HFFc6 (cell line): ENCODE measurements at places on chromosomes 12 and 14.
A peak's percentile ranks its signal among the peaks of the same experiment; 100 is the strongest.

DNA sequence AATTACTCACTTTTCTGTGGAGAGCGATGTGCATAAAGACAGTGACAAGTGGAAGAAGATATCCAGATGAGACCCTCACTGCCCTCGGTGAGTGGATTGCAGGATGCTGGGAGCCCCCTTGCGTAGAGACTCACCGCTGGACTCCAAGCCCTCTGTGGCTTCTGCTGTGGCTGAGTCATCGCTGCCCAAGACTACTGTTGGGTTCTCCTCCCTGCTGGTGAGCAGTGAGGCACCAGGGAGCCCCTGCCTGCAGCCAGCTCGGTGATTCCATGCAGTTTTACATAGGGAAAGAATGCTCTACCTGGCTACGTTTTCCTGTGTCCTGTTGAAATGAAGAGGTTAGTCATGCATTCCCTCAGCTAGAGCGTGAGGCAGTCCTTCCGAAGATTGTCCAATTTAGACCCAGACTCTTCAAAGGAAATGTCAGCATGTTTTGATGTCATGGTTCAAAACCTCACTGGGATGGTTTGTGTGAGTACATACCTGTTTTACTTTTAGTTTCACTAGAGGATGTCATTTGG, 28.2 kb downstream of the TRAF3 start:
- H3K27me3 ChIP-seq = no peaks in the 10 kb centered on the region; the same call in 1 of the 2 replicates
- H3K4me3 ChIP-seq = no peak overlapping the region
- no peaks in the 10 kb centered on the region for H3K36me3 ChIP-seq
- DNase-seq = peak; percentile 43
- H3K27ac ChIP-seq = peak overlapping the region; percentile 25; the same call in 1 of the 2 replicates
- H3K4me1 ChIP-seq = peaks cover 27% of the 10 kb centered on the region

DNA sequence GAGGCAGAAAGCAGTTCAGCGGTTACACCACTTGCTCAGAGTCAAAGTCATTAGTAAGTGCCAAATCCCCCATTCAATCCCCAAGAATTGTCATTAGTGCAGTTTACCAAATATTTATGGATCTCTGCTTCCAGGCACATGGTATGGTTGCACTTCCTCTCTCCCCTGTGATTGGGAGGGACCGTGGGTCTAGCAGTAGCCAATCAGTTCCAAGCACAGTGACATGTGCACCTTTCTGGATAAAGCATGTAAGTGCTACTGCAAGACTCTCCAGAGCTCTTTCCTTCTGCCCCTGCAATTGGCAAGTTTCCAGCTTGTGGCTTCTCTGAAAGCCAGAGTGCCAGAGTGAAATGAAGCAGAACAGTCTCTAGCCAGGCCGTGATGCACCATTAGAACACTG, 85.3 kb upstream of the FLRT2 start:
- DNase-seq = no peak
- no peaks in the 10 kb centered on the region for H3K36me3 ChIP-seq
- no peak overlapping the region for H3K27ac ChIP-seq

DNA sequence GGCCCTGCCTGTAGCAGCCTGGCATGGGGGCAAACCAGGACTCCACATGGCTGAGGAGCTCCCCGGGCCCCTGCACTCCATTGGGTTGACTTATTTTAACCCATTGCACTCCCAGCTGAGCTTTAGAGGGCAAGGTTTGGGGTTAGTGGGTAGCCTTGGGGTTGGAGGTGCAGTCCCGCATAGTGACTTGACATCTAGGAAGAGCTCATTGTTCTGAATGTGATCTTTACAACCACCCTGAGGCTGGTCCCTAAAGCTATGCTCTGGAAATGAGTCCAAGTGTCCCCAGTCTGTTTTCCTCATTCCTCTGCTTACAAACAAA, 36.4 kb downstream of the NFKBIA start:
- H3K27me3 ChIP-seq = peaks cover 2% of the 10 kb centered on the region; the same call in 1 of the 2 replicates
- peaks cover 9% of the 10 kb centered on the region for H3K36me3 ChIP-seq
- H3K4me3 ChIP-seq = no peak overlapping the region
- DNase-seq = no peak
- peaks cover 59% of the 10 kb centered on the region for H3K4me1 ChIP-seq
- H3K27ac ChIP-seq = no peak overlapping the region

GRCh38 chr14:67397536-67397935, 14.4 kb downstream of the PLEK2 start:
- peaks cover 6% of the 10 kb centered on the region for H3K36me3 ChIP-seq
- no peak overlapping the region for H3K27ac ChIP-seq
- no peaks in the 10 kb centered on the region; the same call in 1 of the 2 replicates for H3K27me3 ChIP-seq
- H3K4me3 ChIP-seq = no peak overlapping the region
- H3K4me1 ChIP-seq = peaks cover 16% of the 10 kb centered on the region
- DNase-seq = no peak

- no peak for DNase-seq
- peak overlapping the region; percentile 95 for H3K27ac ChIP-seq
- H3K4me3 ChIP-seq = peak overlapping the region; percentile 95
Observed at GRCh38 chr12:53096759-53097158, 708 bp upstream of the IGFBP6 start.

GRCh38 chr12:132728502-132728901, 17.9 kb downstream of the PGAM5 start:
- peak overlapping the region; percentile 21; the same call in 1 of the 2 replicates for H3K27ac ChIP-seq
- no peak for DNase-seq
- H3K4me3 ChIP-seq = no peak overlapping the region
- H3K27me3 ChIP-seq = peaks cover 7% of the 10 kb centered on the region
- peaks cover 17% of the 10 kb centered on the region for H3K4me1 ChIP-seq

DNA sequence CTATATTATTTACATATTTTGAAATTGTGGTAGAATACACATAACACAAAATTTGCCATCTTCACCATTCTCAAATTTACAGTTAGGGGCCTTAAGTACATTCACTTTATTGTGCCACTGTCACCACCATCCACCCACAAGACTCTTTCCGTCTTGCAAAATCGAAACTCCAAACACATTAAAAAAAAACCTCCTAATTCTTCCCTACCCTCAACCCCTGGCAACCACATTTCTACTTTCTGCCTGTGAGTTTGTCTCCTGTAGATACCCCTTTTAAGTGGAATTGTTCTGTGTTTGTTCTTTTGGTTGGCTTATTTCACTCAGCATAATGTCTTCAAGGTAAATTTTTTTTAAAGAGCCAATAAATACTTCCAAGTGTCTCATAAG, 31.6 kb upstream of the AMIGO2 start:
- H3K27me3 ChIP-seq = peaks cover 2% of the 10 kb centered on the region; the same call in 1 of the 2 replicates
- DNase-seq = no peak
- H3K27ac ChIP-seq = no peak overlapping the region
- peaks cover 14% of the 10 kb centered on the region for H3K4me1 ChIP-seq
- no peak overlapping the region for H3K4me3 ChIP-seq

GRCh38 chr12:66280561-66280960, 21.7 kb upstream of the HELB start:
- no peaks in the 10 kb centered on the region for H3K36me3 ChIP-seq
- H3K27ac ChIP-seq = no peak overlapping the region
- H3K4me1 ChIP-seq = peaks cover 9% of the 10 kb centered on the region
- H3K27me3 ChIP-seq = peaks cover 24% of the 10 kb centered on the region

- H3K27me3 ChIP-seq = no peaks in the 10 kb centered on the region
- peaks cover 30% of the 10 kb centered on the region for H3K4me1 ChIP-seq
- H3K27ac ChIP-seq = peak overlapping the region; percentile 78; the same call in 1 of the 2 replicates
- no peak for DNase-seq
- no peak overlapping the region for H3K4me3 ChIP-seq
Observed at GRCh38 chr12:113861708-113862312, 104.3 kb downstream of the RBM19 start.

GRCh38 chr12:104207416-104208205, 8.0 kb upstream of the TXNRD1 start:
- H3K4me3 ChIP-seq = no peak overlapping the region
- DNase-seq = no peak
- H3K27me3 ChIP-seq = peaks cover 6% of the 10 kb centered on the region
- no peaks in the 10 kb centered on the region for H3K36me3 ChIP-seq

- H3K4me3 ChIP-seq = no peak overlapping the region
- H3K4me1 ChIP-seq = peaks cover 63% of the 10 kb centered on the region
- DNase-seq = no peak
- peaks cover 8% of the 10 kb centered on the region for H3K27me3 ChIP-seq
Observed at GRCh38 chr14:23066368-23066767, 9.0 kb upstream of the CDH24 start.

DNA sequence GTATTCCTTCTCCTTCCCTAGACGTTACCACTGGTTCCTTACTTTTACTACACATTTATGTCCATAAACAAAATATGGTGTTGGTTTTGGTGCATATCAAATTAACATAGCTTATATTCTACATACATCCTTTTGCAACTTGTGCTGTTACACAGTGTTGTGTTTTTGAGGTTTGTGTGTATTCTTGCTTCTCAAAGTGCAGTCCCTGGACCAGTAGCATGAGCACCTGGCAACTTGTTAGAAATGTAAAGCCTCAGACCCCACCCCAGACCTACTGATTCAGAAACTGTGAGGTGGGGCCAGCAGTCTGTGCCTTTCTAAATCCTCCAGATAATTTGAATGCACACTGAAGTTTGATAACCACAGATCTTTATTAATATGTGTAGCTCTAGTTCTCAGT, 65.9 kb downstream of the RNFT2 start:
- peaks cover 2% of the 10 kb centered on the region; the same call in 1 of the 2 replicates for H3K27me3 ChIP-seq
- no peaks in the 10 kb centered on the region for H3K36me3 ChIP-seq
- no peaks in the 10 kb centered on the region for H3K4me1 ChIP-seq
- H3K27ac ChIP-seq = no peak overlapping the region

DNA sequence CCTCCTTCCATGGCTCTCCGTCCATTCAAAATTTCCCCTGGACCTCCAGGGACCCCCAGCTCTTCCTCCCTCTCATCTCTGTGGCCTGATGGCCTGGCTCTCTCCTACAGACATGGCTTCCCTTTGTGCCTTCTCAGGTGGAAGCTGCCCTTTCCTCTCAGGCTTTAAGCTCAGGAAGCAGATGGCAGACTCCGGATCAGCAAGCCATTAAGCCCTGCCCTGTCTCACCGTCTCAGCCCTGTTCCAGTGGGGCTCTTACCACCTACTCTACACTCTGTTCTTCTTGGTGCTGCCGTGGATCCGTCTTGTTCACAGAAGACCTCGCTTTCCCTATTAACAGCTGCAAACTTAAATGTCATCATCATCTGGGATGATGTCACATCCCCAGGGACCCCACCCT, 33.1 kb downstream of the NPC2 start:
- peaks cover 55% of the 10 kb centered on the region for H3K27me3 ChIP-seq
- no peak overlapping the region for H3K4me3 ChIP-seq
- no peaks in the 10 kb centered on the region for H3K36me3 ChIP-seq
- H3K4me1 ChIP-seq = peaks cover 12% of the 10 kb centered on the region

- no peak overlapping the region for H3K4me3 ChIP-seq
- H3K27me3 ChIP-seq = no peaks in the 10 kb centered on the region; the same call in 1 of the 2 replicates
- peaks cover 16% of the 10 kb centered on the region; the same call in 1 of the 2 replicates for H3K36me3 ChIP-seq
Observed at GRCh38 chr12:45408729-45409114, 192.8 kb downstream of the ANO6 start.

DNA sequence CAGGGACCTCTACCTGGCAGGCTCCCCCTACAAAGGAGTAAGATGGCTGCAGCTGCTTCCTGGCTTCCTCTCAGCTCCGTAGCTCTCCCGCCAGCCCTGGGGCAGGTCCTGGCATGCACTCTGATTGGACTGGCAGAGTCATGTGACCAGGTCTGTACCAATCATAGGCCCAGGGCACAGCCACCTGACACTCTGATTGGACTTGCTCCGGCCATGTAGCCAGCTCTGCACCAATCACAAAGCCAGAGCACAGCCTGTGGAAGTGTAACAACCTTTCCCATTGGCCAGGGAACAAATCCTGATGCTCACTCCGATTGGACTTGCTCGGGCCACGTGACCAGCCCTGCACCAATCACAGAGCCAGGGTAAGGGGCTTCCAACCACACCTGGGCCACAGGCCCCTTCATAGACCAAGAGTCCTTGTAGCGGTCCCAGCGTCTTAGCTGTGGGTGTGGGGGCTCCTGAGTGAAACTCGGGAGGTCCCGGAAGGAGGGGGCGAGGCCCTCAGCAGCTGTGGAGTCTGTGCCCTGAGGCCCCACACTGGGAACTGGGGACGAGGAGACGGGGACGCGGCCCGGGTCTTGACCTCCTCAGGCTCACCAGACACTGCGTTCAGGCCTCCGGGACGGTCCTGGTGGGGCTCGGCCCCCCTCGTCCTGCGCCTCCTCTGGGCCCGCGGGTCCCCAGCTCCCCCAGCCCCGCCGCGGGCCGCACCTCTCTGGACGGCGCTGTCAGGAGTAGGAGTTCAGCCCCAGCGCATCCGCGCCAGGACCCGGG, 210.6 kb downstream of the ADGRD1 start:
- DNase-seq = no peak
- peaks cover 1% of the 10 kb centered on the region for H3K27me3 ChIP-seq
- H3K4me1 ChIP-seq = no peaks in the 10 kb centered on the region
- H3K4me3 ChIP-seq = no peak overlapping the region
- no peak overlapping the region for H3K27ac ChIP-seq

DNA sequence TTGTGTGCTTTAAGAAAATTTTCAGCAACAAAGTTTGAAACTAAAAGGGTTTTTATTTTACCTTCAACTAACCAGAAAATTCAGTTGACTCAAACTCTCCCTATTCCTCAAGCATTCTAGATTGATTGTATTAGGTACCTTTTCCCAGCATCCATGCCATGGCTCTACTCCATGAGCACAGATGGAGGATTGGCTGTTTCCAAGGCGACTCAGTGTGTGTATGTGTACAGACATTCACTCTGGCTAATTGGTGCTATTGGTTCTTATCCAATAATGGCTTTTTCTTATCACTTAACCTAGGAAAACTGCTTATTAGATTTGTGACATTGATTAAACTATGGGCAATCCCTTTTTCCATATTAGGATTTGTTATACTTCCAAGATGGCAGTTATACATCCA, 202.6 kb downstream of the ANO6 start:
- H3K27ac ChIP-seq = peak overlapping the region; percentile 13; the same call in 1 of the 2 replicates
- no peak overlapping the region for H3K4me3 ChIP-seq
- DNase-seq = no peak
- peaks cover 44% of the 10 kb centered on the region for H3K36me3 ChIP-seq

DNA sequence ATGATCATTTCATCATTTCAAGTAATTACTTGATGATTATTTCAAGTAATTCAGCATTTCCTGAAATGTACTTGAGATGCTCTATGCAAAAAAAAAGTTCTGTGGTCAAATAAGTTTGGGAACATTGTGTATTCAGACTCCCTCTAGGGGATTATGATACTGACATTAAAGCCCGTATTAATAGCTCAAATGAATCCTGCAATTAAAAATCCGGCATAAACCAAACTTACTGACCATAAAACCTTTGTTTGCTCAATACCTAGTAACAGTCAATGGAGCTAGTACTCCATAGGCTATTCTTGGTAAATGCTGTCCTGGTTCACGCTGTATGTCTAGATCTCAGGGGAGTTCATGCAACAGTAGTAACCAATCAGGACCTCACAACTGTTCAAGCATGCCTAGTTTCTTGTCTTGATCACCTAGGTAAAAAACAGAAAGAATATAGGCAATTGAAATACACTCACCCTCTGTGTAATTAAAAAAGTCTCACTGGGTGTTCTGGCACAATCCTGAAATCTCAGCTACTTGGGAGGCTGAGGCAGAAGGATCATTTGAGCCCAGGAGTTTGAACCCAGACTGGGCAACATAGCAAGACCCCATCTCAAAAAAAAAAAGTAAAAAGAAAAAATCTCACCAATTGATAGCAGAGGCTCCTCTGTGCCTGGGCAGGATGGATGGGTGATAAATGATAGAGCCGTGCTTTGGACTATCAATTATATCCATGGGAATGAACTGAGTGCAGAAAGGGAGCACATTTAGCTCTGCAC, 14.1 kb downstream of the ALDH1L2 start:
- no peaks in the 10 kb centered on the region for H3K27me3 ChIP-seq
- H3K4me3 ChIP-seq = no peak overlapping the region
- no peak overlapping the region for H3K27ac ChIP-seq
- H3K36me3 ChIP-seq = peaks cover 36% of the 10 kb centered on the region
- no peak for DNase-seq

- no peak overlapping the region for H3K4me3 ChIP-seq
- DNase-seq = no peak
- no peak overlapping the region for H3K27ac ChIP-seq
- H3K4me1 ChIP-seq = no peaks in the 10 kb centered on the region
- peaks cover 9% of the 10 kb centered on the region for H3K27me3 ChIP-seq
Observed at GRCh38 chr14:100328495-100329163, 5.5 kb downstream of the SLC25A47 start.
